ENCODE measurements at places on chromosomes 7 and 10. TPM values are rescaled to one million over a fixed set of nuclear protein-coding genes. Genes with fewer than 3 reads are reported as not detected.

GRCh38 chr7:28062197-28062991, 118.2 kb downstream of the JAZF1 start:
- DNase-seq: peak; percentile 80

DNA sequence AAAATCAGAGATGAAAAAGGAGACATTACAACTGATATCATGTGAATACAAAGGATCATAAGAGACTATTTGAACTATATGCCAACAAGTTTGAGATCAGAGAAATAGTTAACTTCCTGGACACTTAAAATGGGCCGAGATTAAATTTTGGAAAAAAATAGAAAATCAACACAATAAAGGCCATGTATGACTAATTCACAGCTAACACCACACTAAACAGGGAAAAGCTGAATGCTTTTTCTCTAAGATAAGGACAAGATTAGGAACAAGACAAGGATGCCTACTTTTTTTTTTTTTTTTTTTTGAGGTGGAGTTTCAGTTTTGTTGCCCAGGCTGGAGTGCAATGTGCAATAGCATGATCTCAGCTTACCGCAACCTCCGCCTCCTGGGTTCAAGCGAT, 151.4 kb upstream of the MAGI2 start:
- no peak for DNase-seq

- DNase-seq: no peak
Observed at GRCh38 chr7:84228526-84228925, 33.9 kb upstream of the SEMA3A start.

GRCh38 chr10:54613162-54613561, 187.9 kb downstream of the PCDH15 start:
- no peak for DNase-seq

DNA sequence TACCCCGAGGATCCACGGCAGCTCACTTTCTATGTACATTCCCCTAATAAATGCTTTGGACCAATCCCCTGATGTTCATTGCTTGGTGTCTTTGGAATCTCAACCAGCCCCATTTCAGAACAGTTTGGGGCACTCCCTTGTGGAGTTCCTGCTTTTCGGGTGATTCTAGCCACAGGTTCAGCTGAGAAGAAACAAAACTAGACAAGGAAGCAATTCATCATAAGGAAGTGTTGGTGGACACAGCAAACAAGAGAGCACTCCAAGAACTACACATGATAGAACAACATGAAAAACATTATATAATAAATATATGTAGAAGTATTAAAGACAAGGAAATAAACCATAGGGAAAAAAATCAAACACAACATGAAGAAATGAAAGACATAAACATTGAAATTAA, 6.0 kb upstream of the CCDC136 start:
- no peak for DNase-seq

- peak; percentile 96 for DNase-seq
Observed at GRCh38 chr7:2558629-2559282, at the start of gene IQCE. Gene IQCE (plus strand): TSS chr7:2558979. CDS start chr7:2559182, 203 bp downstream.

The SPDYE5 gene
- total RNA-seq: not detected

All from cardiac septum (tissue), 1 donor.